ENCODE measurements at places on chromosomes 13 and 19.

GRCh38 chr13:21047087-21047486 is 14.3 kb downstream of the LATS2 start:
- DNase-seq, result no peak

GRCh38 chr19:40057166-40057565 is 1.1 kb upstream of the ZNF780B start:
- DNase-seq, result no peak

DNA sequence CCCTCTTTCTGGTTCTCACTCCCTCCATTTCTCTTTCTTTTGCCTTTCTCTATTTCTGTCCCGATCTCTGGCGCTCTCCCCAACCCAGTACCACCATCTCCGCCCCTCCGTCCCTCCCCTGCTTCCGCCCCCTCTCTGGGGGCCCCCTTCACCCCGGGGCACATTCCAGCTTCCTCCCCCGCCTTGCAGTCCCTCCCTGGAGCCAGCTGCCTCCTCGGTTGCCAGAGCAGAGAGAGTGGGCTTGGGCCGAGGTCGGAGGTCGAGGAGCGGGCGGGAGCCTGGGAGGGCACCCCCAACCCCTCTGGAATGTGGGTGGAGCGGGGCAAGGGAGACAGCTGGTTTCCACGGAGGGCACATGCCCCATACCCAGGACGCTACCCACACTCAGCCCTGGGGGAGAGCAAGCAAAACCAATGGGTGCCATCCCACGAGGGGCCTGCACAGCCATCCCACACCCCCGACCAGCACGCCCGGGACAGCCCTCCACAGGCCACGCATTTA is 6.5 kb upstream of the CIRBP start:
- DNase-seq, result no peak

DNA sequence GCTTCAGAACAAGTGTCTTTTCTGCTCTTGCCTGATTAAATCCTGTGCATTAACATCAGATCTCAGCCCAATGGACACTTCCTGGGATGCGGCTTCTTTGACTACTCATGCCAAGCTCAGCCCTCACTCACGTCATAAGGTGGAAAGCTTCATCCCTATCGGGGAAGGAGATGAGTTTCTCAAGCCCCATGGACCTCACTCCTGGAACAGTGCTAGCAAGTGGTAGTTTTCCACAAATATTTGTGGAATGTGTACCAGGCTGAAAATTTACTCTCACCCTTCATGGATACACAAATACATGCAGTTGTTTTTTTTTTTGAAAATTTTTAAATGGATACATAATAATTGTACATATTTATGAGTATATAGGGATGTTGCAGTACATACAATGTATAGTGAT is 34.6 kb upstream of the FARP1 start:
- no peak for DNase-seq

GRCh38 chr19:18596752-18597157 is 8.2 kb downstream of the REX1BD start:
- no peak for DNase-seq

- DNase-seq, result no peak
Observed at GRCh38 chr13:38630780-38631179, 56.1 kb upstream of the FREM2 start.

DNA sequence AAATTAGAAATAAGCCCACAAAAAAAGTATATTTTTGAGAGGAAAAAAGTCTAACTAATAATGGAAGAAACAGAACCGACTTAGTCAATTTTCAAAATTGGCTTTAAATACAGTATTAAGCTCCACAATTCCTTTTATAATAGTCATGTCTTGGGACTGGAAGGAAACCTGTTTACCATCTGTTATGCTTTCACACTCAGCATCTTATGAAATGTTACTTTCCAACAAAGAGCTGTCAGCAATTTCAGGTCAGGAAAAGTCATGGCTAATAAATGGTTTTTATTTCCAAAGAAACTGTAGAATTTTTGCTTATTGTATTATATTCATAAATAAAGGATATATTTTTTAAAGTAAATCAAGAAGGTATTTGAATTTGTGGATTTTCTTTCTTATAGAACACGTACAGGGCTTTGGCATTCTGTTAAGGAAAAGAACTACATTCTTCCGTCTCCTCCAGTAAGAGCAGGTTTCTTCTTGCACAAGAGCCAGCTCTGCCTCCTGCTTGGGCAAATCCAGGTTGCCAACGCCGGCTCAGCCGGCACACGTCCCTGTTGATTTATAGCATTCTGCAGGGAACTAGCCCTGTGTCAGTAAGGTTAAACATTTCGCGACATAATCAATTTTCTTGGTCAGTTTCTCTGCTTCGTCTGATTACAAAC is 52.9 kb upstream of the GPR12 start:
- DNase-seq, result no peak

DNA sequence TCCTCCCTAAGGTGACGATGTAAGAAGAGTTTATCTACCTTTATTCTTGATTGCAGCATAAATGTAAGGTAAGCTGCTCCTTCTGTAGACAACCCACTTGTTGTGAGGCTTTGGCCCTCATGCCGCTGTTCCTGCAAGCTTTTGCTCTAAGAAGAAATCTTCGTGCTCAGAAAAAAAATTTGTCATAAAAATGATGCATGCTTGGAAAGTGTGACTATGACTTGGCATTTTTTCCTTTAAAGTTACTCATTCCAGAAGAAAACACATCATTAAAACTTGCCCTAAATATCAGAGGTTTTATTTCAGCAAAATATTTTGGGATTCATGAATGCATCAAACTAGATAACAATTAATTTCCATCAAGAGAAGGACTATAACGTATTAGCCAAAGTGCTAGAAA is 39.8 kb downstream of the KCTD12 start:
- DNase-seq, result no peak

DNA sequence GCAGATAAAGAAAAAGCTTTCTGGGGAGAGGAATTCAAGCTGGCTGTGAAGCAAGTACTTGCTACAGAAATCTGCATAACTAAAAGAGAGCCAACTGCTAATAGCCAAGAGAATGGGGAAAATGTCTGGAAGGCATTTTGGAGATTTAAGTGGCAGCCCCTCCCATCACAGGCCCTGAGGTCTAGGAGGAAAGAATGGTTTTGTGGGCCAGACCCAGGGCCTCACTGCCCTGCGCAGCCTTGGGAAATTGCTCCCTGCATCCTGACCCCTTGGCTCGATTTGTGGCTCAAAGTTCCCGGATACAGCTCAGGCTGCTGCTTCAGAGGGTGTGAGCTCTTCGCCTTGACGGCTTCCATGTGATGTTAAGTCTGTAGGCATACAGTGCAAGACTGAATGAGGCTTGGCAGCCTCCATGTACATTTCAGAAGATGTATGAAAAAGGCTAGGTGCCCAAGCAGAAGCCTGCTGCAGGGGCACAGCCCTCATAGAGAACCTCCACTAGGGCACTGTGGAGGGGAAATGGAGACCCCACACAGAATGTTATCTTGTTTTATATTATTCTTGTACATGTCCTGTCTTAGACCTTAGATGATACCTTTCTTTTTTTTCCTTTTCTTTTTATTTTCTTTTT is 34.4 kb downstream of the MZT1 start:
- DNase-seq, result no peak

DNA sequence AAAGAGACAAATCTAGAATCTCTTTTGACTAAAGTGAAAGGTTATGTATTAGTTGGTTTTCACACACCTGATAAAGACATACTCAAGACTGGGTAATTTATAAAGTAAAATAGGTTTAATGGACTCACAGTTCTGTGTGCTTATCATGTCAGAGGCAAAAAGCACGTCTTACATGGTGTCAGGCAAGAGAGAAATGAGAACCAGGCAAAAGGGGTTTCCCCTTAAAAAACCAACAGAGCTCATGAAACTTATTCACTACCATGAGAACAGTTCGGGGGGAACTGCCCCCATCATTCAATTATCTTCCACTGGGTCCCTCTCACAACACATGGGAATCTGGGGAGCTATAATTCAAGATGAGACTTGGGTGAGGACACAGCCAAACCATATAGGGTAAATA is 486.8 kb downstream of the DACH1 start:
- DNase-seq, result no peak

GRCh38 chr19:55119053-55119452 is 1.6 kb upstream of the PPP1R12C start:
- no peak for DNase-seq

- DNase-seq, result no peak
Observed at GRCh38 chr19:39211731-39212374, 7.8 kb upstream of the SYCN start.

- DNase-seq, result no peak
Observed at GRCh38 chr19:2982983-2983350, 5.6 kb downstream of the TLE6 start.

DNA sequence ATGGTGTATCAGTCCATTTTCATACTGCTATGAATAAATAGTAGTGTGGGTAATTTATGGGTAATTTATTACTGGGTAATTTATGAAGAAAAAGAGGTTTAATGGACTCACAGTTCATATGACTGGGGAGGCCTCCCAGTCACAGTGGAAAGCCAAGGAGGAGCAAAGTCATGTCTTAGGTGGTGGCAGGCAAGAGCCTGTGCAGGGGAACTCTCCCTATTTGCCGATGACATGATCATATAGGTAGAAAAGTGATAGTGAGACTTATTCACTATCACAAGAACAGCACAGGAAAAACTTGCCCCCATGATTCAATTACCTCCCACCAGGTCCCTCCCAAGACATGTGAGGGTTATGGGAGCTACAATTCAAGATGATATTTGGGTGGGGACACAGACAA is 1137.7 kb downstream of the UQCRFS1 start:
- no peak for DNase-seq

DNA sequence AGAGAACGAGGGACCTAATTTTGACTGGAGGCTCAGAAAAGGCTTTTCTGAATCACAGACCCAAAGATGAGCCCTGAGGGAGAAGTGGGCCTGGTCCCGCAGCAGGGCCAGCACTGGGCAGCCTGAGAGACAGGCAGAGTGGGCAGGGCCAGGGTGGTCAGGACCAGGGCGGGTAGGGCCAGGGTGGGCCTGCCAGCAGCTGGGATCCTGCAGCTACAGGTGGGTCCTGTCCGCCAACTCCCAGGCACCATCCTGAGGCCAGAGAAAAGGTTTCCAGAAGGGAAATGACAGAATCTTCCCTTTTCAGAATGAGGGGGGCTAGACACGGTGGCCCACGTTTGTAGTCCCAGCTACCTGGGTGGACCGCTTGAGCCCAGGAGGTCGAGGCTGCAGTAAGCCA is 23.7 kb downstream of the LATS2 start:
- no peak for DNase-seq

GRCh38 chr19:4542896-4543841 is 3.3 kb upstream of the LRG1 start:
- DNase-seq, result no peak

GRCh38 chr19:51240866-51241265 is 10.0 kb upstream of the SIGLECL1 start:
- DNase-seq, result no peak

- DNase-seq, result no peak
Observed at GRCh38 chr19:532561-533363, 1.2 kb downstream of the CDC34 start.

- no peak for DNase-seq
Observed at GRCh38 chr13:40175639-40176038, 490.8 kb downstream of the FOXO1 start.

DNA sequence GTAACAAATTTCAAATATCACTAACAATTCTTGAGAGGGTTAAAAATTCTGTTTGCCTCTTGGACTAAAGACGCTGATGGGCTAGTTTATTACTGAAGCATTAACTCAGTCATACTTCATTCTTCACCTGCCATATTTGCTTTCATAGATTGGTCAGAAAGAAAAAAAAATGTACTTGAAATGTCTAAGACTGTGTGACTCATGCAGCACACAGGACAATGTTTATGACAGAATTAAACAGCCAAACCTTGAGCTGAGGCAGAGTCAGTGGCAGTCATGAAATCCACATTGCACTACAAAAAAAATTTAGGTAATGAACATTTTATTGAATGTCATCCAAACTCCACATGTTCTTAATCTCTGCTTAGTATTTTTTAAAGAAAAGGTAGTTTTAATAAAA is 135.6 kb downstream of the PRR20E start:
- no peak for DNase-seq

GRCh38 chr13:99104396-99104795 is 96.3 kb upstream of the UBAC2 start:
- DNase-seq, result no peak

DNA sequence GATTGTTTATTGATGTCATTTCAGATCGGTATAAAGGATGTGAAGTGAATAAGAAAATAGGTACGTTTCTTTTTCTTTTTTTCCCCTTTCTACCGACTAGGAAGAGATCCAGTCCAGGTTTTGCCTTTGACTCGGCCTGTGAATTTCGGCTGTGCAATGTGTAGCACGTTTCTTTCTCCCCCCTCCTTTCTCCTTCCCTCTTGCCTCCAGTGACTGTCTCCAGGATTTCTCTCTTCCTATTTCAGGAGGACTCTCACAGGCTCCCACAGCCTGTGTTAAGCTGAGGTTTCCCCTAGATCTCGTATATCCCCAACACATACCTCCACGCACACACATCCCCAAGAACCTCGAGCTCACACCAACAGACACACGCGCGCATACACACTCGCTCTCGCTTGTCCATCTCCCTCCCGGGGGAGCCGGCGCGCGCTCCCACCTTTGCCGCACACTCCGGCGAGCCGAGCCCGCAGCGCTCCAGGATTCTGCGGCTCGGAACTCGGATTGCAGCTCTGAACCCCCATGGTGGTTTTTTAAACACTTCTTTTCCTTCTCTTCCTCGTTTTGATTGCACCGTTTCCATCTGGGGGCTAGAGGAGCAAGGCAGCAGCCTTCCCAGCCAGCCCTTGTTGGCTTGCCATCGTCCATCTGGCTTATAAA is at the start of gene GPC6:
GPC6 (plus strand) TSS at position 185 of the 657 bp plus-strand sequence.
- peak; percentile 58 for DNase-seq

DNA sequence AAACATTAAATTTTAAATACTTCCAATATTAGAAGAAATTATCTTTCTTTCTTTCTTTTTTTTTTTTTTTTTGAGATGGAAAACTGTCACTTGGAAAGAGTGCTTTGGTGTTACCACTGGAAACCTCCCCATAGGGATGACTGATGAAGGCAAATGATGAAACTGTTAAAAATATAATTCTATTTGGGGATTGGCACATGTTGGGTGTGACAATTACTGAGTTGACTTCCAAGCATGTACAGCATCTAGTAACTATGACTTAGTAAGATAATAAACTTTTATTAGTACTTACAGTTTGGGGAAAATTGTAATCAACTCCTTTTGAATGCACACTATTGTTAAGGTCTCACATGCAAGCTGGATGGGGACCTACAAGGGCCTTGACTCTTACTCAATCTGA is 592.5 kb downstream of the KCTD12 start:
- no peak for DNase-seq

DNA sequence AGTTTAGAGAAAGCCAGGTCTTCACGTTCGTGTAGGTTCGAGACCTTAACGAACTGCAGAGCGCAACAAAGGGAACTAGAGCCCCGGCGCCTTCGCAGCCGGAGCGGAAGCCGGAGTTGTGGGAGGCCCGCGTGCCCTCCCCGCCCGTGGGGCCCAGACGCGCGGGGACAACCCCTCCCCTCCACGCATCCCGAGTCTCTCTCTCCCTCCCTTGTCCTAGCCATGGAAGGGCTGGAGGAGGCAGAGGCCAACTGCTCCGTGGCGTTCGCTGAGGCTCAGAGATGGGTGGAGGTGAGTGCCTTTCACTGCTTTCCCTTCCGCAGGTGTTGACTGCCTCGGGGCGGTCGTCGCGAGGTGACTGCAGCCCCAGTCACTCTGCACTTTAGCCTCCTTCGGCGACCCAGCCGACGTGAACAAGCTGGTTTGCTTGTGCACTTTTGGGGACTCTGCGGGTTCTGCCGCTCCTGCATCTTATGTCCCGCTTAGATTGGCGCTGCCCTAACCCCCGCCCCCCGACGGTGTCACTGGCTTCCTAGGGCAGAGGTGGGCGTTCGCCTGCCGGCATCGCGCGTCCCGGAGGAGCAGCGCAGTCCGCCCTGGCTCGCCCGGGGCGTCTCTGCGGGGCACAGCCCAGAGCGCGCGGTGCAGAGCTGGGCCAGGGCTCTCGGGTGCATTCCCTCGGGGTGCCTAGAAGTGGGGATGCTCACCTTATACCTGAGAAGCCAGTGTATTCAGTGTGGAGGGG is 478 bp downstream of the LMO7 start:
- DNase-seq, result no peak
